Bone marrow (tissue), 2 donors: ENCODE measurements at places on chromosomes 4 and X.

DNA sequence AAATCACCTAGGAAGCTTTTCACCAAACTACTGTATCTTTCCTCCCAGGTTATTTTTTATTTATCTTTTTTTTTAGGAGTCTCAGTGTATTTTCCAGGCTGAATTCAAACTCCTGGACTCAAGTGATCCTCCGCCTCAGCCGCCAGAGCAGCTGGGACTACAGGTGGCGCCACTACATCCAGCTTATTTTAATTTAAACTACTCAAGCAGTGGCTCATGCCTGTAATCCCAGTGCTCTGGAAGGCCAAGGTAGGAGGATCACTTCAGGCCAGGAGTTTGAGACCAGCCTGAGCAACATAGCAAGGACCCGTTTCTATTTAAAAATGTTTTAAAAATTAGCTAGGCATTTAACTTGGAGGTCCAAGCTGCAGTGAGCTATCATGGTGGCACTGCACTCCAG, 37.8 kb downstream of the LEF1 start:
- DNase-seq, result no peak

- DNase-seq, result no peak
Measured at GRCh38 chr4:133498149-133498548, 349.1 kb downstream of the PCDH10 start.

DNA sequence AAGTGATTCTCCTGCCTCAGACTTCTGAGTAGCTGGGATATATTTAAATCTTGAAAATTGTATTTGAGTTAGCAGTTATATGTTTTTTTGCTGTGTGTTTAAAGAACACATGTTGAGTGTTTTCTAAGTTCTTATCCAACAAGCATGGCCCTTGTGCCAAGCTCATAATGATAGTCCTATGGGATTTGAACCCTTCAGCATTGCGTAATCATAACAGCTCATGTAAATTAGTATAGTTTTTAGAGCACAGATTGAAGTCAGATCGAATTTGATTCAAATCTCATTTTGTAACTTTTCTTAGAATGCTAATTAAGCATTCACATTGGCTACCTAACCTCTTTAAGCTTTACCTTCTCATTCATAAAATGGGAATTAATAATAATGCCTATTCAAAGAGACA, 12.2 kb downstream of the FAM149A start:
- no peak for DNase-seq

DNA sequence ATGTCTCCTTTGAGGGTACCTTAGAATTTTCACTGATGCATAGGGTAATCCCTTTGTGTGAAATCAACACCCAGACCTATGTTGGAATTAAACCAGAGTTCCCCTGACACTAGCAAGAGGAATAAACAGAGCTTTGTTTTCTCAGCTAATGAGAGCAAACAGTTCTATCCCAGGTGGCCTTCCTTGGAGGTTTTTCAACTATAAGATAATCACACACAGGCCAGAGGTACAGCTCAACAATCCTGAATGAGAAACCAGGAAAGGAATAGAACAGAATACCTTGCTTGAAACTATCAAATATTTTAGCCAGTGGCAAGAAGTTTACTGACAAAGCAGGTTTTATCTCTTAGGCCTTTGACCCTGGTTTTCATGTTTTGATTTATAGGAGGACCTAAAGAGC, 100.2 kb downstream of the OTC start:
- DNase-seq, result no peak
